ENCODE measurements at places on chromosomes 3 and 15. TPM values are rescaled to one million over a fixed set of nuclear protein-coding genes. Genes with fewer than 3 reads are reported as not detected.

- H3K4me3 ChIP-seq, result no peak overlapping the region
- H3K27ac ChIP-seq, result no peak overlapping the region
- H3K4me1 ChIP-seq, result peaks cover 5% of the 10 kb centered on the region
- DNase-seq, result no peak
Observed at GRCh38 chr3:115397433-115397832, 225.9 kb upstream of the GAP43 start.

SAMD7 gene
- total RNA-seq, result not detected

DNA sequence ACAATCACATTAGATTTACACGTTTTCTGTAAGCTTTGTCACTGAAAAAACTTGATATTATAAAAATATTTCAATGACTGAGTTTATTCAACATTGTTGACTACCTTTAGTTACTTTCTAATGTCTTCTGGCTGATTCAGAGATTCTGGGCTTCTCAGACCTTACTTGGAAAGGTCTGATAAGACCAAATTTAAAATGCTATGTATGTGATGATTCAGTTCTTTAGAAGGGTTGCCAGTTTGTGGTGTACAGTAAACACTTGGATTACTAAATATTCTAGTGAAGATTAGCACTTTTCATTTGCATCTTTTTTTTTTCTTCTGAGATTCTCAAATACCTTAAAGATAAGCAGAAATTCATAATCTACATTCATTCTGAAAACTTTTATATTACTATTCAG is 49.8 kb downstream of the SGO1 start:
- no peak overlapping the region for H3K27ac ChIP-seq
- H3K4me3 ChIP-seq, result no peak overlapping the region
- no peaks in the 10 kb centered on the region for H3K4me1 ChIP-seq
- H3K27me3 ChIP-seq, result no peaks in the 10 kb centered on the region
- H3K36me3 ChIP-seq, result no peaks in the 10 kb centered on the region
- no peak for DNase-seq

ETV5 gene
- total RNA-seq, result 4.4 TPM

DNA sequence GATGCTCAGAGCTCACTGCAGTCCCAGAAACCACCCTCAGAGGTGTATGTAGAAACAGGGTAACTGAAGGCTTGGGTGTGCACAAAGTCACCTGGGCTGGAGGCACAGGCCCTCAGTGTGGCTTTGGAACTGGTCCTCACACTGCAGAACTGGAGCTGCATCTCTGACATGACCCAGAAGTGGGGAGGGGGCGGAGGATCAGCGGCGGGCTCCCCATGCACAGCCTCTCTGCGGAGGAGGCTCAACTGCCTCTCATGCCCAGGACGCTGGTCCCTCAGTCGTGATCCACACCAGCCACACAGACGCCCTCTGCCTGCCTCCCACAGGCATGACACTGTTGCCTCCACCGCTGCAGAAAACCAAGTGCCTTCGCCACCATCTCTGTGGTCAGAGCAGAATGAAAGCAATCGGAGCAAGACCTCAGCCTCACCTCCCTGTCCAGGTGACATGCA is 73.7 kb downstream of the TM2D3 start:
- DNase-seq, result peak; percentile 34
- H3K27ac ChIP-seq, result no peak overlapping the region
- H3K27me3 ChIP-seq, result no peaks in the 10 kb centered on the region
- no peak overlapping the region for H3K4me3 ChIP-seq

KIF7 gene
- total RNA-seq, result 4.3 TPM

- DNase-seq, result no peak
- no peaks in the 10 kb centered on the region for H3K36me3 ChIP-seq
- H3K27ac ChIP-seq, result no peak overlapping the region
- H3K4me1 ChIP-seq, result no peaks in the 10 kb centered on the region
- H3K27me3 ChIP-seq, result no peaks in the 10 kb centered on the region
Observed at GRCh38 chr3:103818800-103819199, 1384.0 kb downstream of the ZPLD1 start.

KBTBD13 gene
- total RNA-seq, result not detected

- no peaks in the 10 kb centered on the region for H3K27me3 ChIP-seq
- no peak for DNase-seq
- no peaks in the 10 kb centered on the region for H3K36me3 ChIP-seq
- no peaks in the 10 kb centered on the region for H3K4me1 ChIP-seq
- H3K4me3 ChIP-seq, result no peak overlapping the region
Observed at GRCh38 chr15:97817276-97817890, 143.1 kb upstream of the ARRDC4 start.

KY gene
- 0.60 TPM for total RNA-seq

DNA sequence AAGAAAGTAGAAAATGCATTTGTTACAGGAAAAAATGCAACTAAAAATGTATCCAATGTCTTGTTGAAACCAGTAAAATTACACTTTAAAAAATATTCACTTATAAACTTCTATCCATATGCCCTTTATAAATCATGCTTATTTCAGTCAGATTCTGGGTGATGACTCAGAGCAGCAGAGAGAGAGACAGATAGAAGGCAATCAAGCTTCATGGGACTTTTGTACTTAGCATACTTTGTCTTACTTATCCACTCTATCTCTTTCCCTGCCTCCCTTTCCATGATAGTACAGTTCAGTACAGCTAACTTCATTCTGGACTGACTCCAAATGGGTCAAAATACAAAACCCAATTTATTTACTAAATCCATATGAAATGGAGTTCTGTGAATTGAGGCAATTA is 1438.2 kb downstream of the ZPLD1 start:
- no peaks in the 10 kb centered on the region for H3K36me3 ChIP-seq
- H3K4me1 ChIP-seq, result no peaks in the 10 kb centered on the region
- no peak for DNase-seq

CNTN4 gene
- total RNA-seq, result 3.0 TPM

TNFSF10 gene
- 12.7 TPM for total RNA-seq

GRCh38 chr3:167575000-167575600 is 78.6 kb downstream of the WDR49 start:
- no peaks in the 10 kb centered on the region for H3K27me3 ChIP-seq
- no peak for DNase-seq
- no peak overlapping the region for H3K27ac ChIP-seq
- H3K36me3 ChIP-seq, result no peaks in the 10 kb centered on the region
- no peaks in the 10 kb centered on the region for H3K4me1 ChIP-seq

FBXO40 gene
- 0.12 TPM for total RNA-seq

CPLX3 gene
- total RNA-seq, result not detected

- H3K4me3 ChIP-seq, result no peak overlapping the region
- no peaks in the 10 kb centered on the region for H3K27me3 ChIP-seq
- no peaks in the 10 kb centered on the region for H3K36me3 ChIP-seq
- no peak overlapping the region for H3K27ac ChIP-seq
- H3K4me1 ChIP-seq, result peaks cover 4% of the 10 kb centered on the region
Observed at GRCh38 chr3:62249484-62249776, 123.9 kb downstream of the FEZF2 start.

DNA sequence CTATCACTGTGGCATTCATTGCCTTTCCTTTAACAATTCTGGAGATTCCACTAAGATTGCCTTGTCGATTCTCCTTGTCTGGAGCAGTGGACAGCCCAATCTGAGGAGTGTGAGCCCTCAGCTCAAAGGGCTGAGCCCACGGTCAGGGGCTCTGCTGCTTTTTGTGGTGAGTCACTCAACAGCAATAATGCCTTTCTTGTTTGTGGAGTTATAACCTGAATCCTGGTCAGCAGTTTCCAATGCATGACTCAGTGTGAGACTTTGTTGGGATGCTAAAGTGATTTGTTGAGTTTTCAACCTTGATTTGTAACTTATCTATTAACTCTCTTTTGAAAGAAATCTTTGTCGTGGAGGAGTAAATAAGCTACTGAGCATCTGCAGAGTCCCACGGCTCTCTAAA is 183.5 kb downstream of the TJP1 start:
- no peaks in the 10 kb centered on the region for H3K36me3 ChIP-seq
- no peak overlapping the region for H3K4me3 ChIP-seq
- DNase-seq, result no peak

- no peak overlapping the region for H3K27ac ChIP-seq
- H3K36me3 ChIP-seq, result no peaks in the 10 kb centered on the region
- no peak for DNase-seq
- no peaks in the 10 kb centered on the region for H3K4me1 ChIP-seq
- H3K4me3 ChIP-seq, result no peak overlapping the region
Observed at GRCh38 chr3:52816654-52817053, 13.8 kb downstream of the ITIH4 start.

DNA sequence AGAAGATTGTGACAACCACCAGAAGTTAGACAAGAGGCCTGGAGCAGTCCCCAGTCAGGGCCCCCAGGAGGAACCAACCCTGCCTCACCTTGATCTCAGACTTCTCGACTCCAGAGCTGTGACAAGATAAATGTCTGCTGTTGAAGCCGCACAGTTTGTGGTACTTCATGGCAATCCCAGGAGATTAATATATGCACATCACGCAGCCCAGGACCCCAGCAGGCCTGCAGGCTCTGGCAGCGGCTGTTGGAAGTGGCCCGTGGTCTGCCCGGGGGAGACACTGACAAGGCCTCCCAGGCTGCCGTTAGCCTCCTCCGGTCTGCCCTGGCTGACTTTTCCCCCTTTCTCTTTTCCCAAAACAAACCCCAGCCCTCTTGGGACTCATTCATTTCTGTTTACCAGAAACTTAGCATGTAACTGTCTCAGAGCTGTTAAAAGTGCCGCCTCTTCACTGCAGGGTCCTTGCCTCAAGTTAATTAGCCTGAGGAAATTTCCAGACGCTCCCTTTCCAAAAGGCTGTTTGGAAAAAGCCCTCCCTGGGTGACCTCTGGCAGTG is 183.5 kb upstream of the LYSMD4 start:
- no peak overlapping the region for H3K27ac ChIP-seq
- H3K4me3 ChIP-seq, result no peak overlapping the region
- no peaks in the 10 kb centered on the region for H3K36me3 ChIP-seq
- no peaks in the 10 kb centered on the region for H3K27me3 ChIP-seq

DNA sequence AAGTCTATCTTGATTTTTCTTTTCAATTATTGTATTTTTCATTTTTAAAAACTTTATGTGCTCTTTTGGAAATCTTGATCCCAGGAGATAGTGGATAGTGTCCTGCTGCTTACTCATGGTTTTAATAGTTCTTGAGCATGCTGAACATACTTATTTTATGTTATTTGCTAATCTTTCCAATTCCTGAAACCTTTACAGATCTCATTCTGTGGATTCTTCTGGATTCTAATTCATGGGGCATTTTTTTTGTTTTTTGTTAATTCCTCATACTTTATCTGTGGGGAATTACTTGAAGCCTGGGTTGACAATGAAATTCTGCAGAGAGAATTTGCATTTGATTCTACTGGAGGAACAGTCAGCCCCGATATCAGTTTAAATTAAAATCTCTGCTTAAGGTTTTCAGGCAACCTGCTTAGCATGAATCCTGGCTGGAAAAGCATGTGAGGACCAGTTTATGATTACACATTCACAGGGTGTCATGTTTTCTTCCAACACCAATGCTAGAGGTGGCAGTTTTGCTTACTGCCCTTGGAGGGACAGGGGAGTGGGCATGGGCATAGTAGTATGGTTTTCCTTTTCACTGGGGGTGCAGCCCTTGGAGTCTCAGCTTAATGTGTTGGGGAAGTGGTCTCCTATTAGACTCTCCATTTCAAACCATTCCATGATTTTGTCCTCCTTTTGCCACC is 46.0 kb downstream of the MLH1 start:
- H3K4me3 ChIP-seq, result no peak overlapping the region
- DNase-seq, result no peak
- H3K36me3 ChIP-seq, result no peaks in the 10 kb centered on the region

- H3K27me3 ChIP-seq, result no peaks in the 10 kb centered on the region
- no peak overlapping the region for H3K27ac ChIP-seq
- H3K4me1 ChIP-seq, result no peaks in the 10 kb centered on the region
- H3K36me3 ChIP-seq, result no peaks in the 10 kb centered on the region
- H3K4me3 ChIP-seq, result no peak overlapping the region
Observed at GRCh38 chr15:28948036-28948435, 62.3 kb downstream of the APBA2 start.

GRCh38 chr3:115595611-115596275 is 27.6 kb upstream of the GAP43 start:
- no peak overlapping the region for H3K27ac ChIP-seq
- H3K4me1 ChIP-seq, result no peaks in the 10 kb centered on the region
- no peaks in the 10 kb centered on the region for H3K36me3 ChIP-seq
- H3K27me3 ChIP-seq, result no peaks in the 10 kb centered on the region

FBLN2 gene
- total RNA-seq, result 6.1 TPM

GRCh38 chr15:67196222-67196621 is 58.2 kb downstream of the AAGAB start:
- H3K4me1 ChIP-seq, result peaks cover 22% of the 10 kb centered on the region
- no peak overlapping the region for H3K27ac ChIP-seq
- H3K36me3 ChIP-seq, result no peaks in the 10 kb centered on the region
- H3K4me3 ChIP-seq, result no peak overlapping the region

DNA sequence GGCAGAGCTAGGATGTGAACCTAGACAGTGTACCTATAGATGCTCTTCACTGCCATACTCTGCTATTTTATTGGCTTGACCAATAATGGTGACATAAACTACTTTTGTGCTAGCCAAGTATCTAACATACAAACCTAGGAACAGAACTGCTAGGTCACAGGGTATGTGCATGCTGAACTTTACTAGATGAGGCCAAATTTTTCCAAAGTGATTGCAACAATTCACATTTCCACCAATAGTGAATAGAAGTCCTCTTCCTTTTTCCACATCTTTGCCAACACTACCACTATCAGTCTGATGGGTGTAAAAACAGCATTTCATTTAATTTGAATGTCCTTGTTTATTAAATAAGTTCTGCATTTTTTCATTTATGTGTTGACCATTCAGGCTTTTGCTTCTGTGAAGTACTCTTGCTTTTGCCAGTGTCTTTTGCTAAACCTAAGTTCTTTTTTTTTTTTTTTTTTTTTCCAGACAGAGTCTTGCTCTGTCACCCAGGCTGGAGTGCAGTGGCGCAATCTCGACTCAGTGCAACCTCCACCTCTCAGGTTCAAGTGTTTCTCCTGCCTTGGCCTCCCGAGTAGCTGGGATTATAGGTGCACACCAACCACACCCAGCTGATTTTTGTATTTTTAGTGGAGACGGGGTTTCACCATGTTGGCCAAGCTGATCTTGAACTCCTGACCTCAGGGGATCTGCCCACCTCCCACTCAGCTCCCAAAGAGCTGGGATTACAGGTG is 54.1 kb downstream of the DCAF1 start:
- no peak overlapping the region for H3K4me3 ChIP-seq
- no peaks in the 10 kb centered on the region for H3K27me3 ChIP-seq
- no peak overlapping the region for H3K27ac ChIP-seq
- no peaks in the 10 kb centered on the region for H3K36me3 ChIP-seq

PRSS50 gene
- 0.35 TPM for total RNA-seq

TMEM212 gene
- 0.35 TPM for total RNA-seq

CDHR4 gene
- not detected for total RNA-seq

MESP2 gene
- total RNA-seq, result not detected

DNA sequence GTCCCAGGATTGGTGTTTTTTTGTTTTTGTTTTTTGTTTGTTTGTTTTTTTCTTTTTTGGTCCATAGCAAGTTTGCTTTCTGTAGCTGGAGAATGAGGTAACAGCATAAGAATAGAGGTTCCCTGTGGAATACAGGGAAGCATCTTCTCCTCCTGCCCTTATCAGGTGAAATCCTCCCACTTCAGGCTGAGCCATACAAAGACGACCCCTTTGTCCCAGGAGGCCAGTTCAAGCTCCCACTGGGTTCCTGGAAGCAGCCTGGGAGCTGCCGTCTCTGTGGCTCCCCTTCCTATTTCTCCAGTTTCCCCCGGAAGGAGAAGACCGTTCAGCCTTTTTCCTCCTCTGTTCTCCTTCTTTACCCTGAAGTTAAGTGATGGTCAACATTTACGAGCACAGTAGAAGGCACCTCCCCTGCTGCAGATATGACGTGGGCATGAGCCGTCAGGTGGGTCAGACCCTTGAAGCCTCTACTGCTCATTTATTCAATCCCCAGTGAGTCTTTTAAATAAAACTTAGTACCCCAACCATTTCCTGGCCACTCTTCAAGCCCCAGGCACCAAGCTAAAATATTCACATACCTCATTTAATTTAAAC is 1.1 kb downstream of the IL16 start:
- H3K4me3 ChIP-seq, result no peak overlapping the region
- H3K27ac ChIP-seq, result no peak overlapping the region
- DNase-seq, result no peak
